ENCODE measurements at places on chromosomes 5 and 9.

DNA sequence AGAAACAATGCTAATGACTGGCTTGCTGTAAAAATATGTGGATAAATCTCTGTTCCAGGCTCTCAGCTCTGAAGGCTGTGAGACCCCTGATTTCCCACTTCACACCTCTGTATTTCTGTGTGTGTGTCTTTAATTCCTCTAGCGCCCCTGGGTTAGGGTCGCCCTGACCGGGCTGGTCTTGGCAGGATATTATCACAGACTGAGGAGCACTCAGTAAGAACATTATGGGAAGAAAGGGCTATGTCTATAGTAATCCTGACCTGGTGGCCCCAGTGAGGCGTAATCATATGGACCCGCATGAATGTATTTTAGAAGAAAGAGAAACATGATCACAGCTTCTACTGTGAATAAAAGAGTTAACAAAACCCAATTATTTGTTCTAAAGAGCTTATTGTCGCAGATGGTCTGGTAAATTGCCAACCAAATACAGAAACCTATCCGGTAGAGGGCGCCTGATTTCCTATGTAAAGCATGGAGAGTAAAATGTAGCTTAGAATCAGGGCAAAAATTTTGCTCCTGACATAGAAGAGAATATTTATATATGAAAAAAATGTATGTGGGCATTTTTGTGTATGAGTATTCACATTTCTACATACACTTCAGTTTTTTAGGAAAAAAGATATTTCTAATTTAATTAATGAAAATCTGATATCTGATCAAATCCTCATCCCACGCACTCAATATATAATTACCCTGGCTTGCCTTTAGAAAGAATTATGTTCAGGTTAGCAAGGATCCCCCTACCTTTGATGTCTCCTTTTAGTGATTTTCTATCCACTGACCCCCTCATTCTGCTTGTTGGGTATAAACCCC is 5.8 kb upstream of the IFNA1 start:
- DNase-seq, result no peak

DNA sequence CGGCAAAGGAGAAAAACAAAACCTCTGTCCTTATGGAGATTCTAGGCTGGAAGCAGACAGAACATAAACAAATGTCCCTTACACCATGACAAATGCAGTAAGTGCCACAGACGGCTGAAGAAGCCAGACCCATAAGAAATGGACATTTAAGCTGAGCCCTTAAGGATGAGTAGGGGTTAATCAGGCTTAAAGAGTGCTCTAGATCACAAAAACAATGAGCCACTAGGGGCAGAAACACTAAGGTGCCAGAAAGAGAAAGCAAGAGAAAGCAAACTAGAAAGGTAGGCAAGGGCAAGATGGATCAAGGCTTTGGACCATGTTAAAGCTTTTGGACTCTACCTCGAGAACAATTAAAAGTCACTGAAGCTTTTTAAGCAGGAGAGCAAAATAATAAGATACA is 326.9 kb upstream of the WWC1 start:
- no peak for DNase-seq

DNA sequence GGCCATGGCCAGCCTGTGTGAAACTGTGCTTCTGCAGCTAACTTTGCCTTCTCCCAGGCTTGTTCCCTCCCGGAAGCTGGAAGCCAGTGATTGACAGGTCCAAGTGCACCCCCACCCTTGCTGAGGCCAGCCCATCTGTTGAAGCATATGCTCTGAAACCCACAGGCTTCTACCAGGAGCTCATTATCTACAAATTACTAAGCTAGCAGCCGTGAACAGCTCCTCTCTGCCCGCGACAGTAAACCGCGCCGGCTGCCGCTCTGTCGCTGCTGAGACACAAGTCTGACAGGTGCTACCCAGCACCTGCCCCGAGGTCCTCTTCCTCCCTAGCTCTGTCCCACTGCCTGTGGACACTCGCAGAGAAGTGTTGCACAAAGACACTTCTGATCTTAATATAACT is 490.9 kb downstream of the GADD45G start:
- no peak for DNase-seq

GRCh38 chr5:35443803-35444595 is 173.7 kb upstream of the SPEF2 start:
- DNase-seq, result no peak

- DNase-seq, result no peak
Observed at GRCh38 chr5:113061846-113062780, 85.5 kb downstream of the DCP2 start.

DNA sequence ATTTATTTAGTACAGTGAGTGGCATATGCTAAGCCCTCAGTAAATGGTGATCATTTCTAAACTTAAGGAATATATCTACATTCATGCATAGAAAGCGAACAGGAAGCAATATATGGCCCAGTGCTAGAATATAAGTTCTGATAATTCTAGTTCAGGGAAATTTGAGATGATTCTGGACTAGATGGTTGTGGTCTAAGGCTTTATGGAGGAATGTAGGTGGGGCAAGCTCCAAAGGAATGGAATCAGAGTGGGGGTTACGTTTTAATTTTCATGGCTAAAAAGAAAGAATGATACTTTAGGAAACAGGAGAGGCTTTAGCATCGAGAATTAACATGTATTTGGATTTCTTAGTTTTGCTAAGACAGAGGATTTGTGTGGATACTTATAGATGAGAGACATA is 56.1 kb downstream of the MTREX start:
- no peak for DNase-seq

DNA sequence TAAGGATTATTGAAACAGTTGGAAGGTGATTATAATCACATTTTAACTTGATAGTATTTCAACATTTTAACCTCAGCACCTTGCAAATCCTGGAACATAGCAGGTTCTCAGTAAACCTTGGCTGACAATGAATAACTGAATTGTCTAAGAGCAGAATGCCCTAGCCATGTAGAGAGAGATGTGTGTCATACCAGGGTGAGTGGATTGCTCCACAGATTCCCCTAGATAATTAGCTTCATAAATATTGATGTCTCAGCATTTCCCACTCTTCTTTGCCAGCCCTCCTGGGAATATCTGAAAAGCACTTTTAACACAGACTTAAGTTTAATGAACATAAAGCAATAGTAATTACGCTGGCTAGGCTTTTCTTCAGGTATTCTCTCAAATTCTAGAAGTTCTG is 363.5 kb downstream of the MAN2A1 start:
- DNase-seq, result no peak

- DNase-seq, result no peak
Observed at GRCh38 chr5:109199289-109199688, 210.5 kb downstream of the PJA2 start.

DNA sequence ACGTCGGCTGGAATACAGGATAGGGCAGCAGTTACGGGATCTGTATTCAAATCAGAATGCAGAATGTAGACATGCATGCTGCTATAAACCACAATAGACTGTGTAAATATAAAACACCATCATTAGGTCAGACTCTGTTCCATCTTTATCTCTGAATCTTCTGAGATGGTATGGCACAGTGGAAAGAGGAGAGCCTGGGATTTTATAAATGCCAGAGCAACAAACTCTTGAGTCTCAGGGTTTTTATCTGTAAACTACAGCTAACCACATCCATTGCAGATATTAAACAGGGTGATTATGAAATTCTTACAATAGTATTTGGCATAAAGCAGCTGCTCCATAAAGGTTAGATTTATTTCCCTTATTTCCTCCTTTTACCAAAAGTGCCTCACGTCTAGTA is 108.7 kb downstream of the ZDHHC21 start:
- no peak for DNase-seq

- DNase-seq, result no peak
Observed at GRCh38 chr5:6402939-6403338, 24.6 kb upstream of the MED10 start.

GRCh38 chr5:14374100-14374499 is 207.5 kb upstream of the OTULINL start:
- DNase-seq, result no peak

GRCh38 chr5:43859309-43859708 is 256.3 kb downstream of the NNT start:
- DNase-seq, result no peak

- DNase-seq, result no peak
Observed at GRCh38 chr5:116359592-116359991, 215.0 kb downstream of the SEMA6A start.

DNA sequence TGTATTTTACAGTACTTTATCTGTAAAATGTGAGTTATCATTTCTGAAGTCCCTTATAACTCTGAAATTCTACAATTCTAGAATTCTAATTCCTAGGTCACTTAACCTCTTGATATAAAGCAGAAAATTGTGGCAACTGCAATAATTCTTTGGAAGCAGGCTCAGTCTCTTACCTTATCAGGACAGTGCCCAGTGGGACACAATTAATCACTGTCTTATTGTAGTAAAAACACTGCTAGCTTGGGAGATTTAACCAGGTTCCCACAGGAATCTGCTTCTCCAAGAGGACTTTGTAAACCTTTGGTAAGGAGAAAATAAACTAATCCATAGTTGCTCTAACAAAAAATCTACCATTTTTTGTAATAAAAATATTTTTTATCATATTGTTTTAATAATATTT is 18.3 kb upstream of the SPATA9 start:
- no peak for DNase-seq

GRCh38 chr5:80738466-80738865 is 83.7 kb upstream of the DHFR start:
- DNase-seq, result no peak

GRCh38 chr9:88437210-88438146 is 49.2 kb downstream of the SPIN1 start:
- no peak for DNase-seq

DNA sequence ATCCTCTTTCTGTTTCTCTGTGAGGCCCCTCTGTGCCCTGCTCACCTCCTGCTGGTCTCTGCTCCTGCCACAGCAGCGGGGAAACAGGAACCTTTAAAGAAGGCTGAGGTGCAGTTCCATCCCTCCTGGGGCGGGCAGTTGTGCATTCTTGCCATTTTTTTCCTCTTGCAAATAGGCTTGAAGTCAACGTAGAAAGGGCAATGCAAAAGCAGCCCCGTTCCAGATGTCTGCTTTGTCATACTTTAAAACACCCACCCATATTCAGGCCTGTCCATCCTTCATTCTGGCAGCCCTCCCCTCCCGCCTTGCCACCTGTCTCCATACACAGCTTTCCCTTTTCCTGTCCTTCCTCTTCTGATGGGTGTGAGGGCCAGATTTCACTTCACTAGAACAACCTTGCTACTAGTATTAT is 65.4 kb upstream of the KLF9 start:
- DNase-seq, result no peak

DNA sequence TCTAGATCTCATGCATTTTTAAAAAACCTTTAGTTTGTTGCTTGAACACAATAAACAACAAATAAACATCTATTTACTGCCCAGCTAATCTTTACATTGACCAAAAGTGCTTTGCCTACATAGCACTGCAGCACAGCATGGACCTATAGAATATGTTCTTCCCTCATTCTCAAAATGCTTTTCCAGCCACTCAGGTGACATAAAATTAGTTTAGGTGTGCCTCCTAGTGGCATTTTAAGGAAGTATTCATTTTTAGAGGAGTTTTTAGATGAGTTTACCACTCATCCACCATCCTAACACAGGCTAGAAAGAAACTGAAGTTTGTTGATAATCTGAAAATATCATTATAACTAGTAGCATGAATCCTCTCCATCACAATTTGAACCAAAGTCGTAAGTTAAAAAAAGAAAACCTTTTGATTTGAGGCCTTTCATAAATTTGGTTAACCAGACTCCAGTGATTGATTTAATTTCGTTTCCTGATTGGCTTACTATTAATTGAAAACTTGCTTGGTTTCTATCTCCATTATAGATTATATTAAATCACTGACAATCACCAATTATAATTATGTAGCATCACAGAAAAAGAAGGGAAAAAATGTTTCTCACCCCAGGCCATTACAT is 12.6 kb downstream of the PLGRKT start:
- no peak for DNase-seq

GRCh38 chr9:4299005-4299795 is 668 bp downstream of the GLIS3 start:
- DNase-seq, result no peak

All from stimulated activated CD4-positive, alpha-beta T cell treated with anti-CD3 and anti-CD28 coated beads, Interleukin-1b, Interleukin-23, amount 100 ng/mL, for 1 hour (primary cell).